Cardiac ventricle fibroblast (primary cell): ENCODE measurements at places on chromosomes 7 and 10. TPM values are rescaled to one million over a fixed set of nuclear protein-coding genes. Genes with fewer than 3 reads are reported as not detected.

The RAB19 gene
- not detected in 2 replicates for total RNA-seq

The GPC2 gene
- 0.05 TPM in 1 of 2 replicates, not detected in the other for total RNA-seq

The LANCL2 gene
- 11.1 and 32.8 TPM in 2 replicates for total RNA-seq

The MYOZ1 gene
- 0.12 TPM in 1 of 2 replicates, not detected in the other for total RNA-seq

The PPP1R9A gene
- total RNA-seq: under 0.01 and 0.06 TPM in 2 replicates

The HYAL4 gene
- total RNA-seq: not detected in 2 replicates

The TSPAN15 gene
- total RNA-seq: 4.9 and 5.5 TPM in 2 replicates

The CNPY1 gene
- total RNA-seq: not detected in 2 replicates
